ENCODE measurements at places on chromosomes 12 and 14. TPM values are rescaled to one million over a fixed set of nuclear protein-coding genes. Genes with fewer than 3 reads are reported as not detected.
A peak's percentile ranks its signal among the peaks of the same experiment; 100 is the strongest.

CCDC196 gene
- not detected for total RNA-seq

PRORP gene
- 18.7 TPM for total RNA-seq

GRCh38 chr12:13455778-13456144 is 259.2 kb downstream of the EMP1 start:
- peak; percentile 57 for DNase-seq

- no peak for DNase-seq
These were observed 35.8 kb upstream of the GALNT9 start for GRCh38 chr12:132365226-132365625.

- no peak for DNase-seq
These were observed 91.9 kb downstream of the SAMD4A start for GRCh38 chr14:54658836-54659235.

Measured in esophagus muscularis mucosa (tissue), 4 donors.